ENCODE measurements at places on chromosomes 16 and 17. TPM values are rescaled to one million over a fixed set of nuclear protein-coding genes. Genes with fewer than 3 reads are reported as not detected.

PMP22 gene
- 35.6 TPM for total RNA-seq

- DNase-seq: peak; percentile 77
These were observed 5.9 kb upstream of the UBE2O start for GRCh38 chr17:76458580-76459490.

C17orf78 gene
- not detected for total RNA-seq

RCVRN gene
- total RNA-seq: not detected

DNA sequence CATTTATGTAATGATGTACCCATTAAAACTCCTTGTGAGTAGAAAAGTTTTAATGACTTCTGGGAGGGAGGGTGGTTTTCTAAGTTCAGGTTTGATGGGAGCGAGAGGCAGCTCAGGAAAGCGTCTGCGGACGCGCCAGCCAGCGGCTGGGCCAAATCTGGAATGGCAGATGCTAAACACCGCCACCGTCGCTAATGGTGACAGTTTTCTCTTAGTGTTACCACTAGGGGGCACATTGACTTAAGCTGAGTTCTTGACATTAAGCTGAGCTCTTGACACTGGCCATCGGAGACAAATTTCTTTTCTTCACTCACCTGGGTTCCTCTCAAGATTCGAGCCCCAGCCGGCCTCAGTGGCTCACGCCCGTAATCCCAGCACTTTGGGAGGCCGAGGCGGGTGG lies 6.7 kb downstream of the TRPV1 start:
- DNase-seq: no peak

CACNG1 gene
- total RNA-seq: not detected

RHBDF2 gene
- 131 TPM for total RNA-seq

PIK3R5 gene
- total RNA-seq: not detected

DNA sequence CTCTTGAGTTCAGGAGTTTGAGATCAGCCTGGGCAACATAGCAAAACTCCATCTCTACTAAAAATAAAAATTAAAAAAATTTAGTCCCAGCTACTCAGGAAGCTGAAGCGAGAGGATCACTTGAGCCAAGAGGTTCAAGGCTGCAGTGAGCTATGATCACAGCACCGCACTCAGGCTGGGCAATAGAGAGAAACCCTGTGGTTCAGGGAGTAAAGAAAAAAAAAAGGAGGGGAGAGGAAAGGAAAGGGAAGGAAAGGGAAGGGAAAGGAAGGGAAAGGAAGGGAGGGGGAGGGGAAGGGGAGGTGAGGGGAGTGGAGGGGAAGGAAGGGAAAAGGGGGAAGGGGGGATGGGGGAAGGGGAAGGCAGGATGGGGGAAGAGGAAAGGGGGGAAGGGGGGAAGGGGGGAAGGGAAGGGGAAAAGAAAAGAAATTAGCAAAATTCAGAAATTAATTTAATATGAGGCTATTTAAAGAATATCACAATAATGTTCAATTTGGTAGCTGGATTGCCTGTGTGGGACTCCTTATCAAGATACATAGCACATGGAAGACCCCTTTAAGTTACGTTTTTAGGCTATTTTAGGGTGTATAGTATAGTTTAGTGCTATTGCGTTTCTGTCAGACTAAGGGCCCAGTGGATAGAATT lies 424.3 kb downstream of the CDH8 start:
- no peak for DNase-seq

- no peak for DNase-seq
These were observed 5.4 kb downstream of the MAP3K14 start for GRCh38 chr17:45311401-45311759.

- no peak for DNase-seq
These were observed 106.2 kb downstream of the N4BP1 start for GRCh38 chr16:48503779-48504178.

SYT17 gene
- total RNA-seq: 37.1 TPM

Measured in stomach (tissue), 19 donors.